ENCODE measurements at places on chromosomes 7 and 10.

DNA sequence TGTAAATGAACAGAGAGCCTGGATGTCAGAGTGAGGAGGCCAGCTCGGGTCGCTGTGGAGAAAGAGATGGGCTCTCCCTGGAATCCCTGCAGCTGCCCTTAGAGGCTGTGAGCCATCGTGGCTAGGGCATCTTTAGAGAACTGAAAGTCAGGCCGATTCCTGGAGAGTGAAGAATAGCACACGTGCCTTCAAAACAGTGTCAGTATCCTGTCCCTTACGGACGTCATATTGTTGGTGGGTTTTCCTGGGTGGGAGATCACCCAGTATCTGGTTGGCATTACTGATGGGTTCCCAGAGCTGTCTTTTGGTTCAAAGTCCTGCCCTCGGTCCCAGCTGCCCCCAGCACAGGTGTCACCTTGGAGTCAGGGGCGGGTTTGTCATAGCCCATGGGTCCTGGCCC lies 25.3 kb downstream of the IKZF1 start:
- no peak for DNase-seq

GRCh38 chr7:140082770-140083169 lies 20.0 kb upstream of the PARP12 start:
- no peak for DNase-seq

DNA sequence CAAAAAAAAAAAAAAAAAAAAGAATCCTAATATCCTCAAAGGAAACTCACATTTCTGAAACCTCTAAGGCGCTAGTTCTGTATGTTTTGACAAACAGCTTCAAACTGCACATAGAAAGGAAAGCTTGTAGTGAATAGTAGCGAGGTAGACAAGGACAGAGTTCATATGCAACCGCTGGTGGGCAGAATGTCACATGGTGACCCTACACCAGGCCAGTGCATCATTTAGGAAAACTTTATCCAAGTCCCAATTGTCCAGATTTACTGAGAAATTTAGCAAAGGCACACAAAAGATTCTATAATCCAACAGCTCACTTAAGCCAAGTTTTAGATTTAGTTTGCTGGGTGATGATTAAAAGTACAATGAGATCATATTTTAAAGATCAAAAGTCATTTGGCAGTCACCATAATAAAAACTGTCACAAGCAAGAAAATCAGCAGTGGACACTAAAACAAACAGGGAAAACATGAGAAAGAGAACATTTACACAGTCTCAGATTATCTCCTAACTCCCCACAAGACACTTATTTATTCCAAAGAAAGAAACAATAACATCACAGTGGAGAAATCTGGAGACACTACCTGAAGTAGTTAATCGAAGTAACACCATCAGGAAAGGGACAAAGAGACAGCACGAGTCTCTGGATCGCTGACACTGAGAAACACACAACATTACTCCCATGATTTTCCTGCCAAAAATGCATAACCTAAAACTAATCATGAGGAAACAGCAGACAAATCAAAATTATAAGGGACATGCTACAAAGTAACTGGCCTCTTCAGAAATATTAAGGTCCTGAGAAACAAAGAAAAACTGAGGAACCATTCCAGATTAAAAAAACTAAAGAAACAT lies 20.2 kb downstream of the FAM204A start:
- no peak for DNase-seq

GRCh38 chr7:154905146-154905545 lies 97.8 kb downstream of the PAXIP1 start:
- DNase-seq: no peak

GRCh38 chr10:75682649-75683557 lies 251.5 kb downstream of the LRMDA start:
- no peak for DNase-seq

- DNase-seq: no peak
These were observed 622.0 kb upstream of the PFKP start for GRCh38 chr10:2445370-2445769.

DNA sequence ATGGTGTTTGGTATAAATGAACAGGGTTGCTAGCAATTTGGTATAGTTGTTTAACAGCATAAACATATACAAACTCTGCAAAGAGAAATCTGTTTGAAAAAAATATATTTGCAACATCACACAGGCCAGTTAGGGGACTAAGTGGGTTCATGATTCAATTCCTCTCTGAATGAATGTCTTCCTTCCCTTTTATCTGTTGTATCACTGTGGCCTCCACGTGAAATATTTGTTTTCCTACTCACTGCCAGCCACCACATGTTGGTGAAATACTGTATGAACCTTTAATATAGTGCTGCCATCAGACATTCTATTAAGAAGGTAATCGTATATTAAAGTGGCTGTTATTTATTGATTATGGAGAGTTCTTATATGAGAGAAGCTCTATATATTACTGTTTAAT lies 157.0 kb downstream of the ARID5B start:
- no peak for DNase-seq

DNA sequence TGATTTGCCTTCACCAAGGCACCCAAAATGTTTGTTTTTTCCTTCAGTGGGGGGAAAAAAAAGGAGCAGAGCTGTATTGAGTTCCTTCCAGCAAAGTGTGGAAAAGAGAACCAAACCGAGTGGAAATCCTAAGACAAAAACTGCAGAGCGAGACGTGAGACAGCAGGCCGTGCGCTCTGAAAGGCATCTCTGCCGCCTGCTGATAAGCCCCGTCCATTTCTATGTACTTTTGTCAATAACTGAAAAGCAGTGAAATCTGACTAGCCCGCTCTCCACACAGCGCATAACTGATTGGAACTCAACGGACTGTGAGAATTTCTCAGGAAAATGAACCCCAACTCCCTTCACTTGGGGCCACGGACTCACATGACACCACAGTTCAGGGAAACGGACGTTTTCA lies 83.2 kb downstream of the COBL start:
- DNase-seq: no peak

- no peak for DNase-seq
These were observed 20.3 kb upstream of the HECTD2 start for GRCh38 chr10:91389636-91390512.

DNA sequence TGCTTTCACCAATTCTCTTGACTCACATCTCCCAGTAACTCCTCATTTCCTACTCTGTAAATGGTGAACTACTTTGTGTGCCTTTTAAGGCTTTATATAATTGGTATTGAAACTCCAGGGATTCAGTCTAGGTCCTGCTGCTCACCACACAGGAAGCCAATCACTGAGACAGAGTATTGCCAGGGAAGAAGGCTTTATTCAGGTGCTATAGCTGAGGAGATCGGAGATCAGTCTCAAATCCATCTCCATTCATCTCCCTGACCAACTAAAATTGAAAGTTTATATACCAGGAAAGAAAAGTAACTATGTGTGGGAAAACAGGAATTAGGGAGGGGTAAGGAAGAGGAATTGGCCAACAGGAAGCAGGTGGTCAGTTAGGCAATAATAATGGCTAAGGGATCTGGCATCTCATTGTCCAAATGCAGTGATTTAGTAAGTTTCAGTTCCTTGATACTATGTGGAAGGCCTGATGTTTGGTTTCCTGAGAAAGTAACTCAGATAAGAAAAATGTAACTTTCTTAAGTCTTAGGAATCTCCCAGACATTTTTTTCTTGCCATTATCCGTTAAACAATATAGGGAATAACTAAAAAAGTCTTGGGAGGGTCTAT lies 10.2 kb upstream of the SDHAF3 start:
- no peak for DNase-seq

GRCh38 chr7:148153616-148154284 lies 436.8 kb upstream of the C7orf33 start:
- no peak for DNase-seq

- DNase-seq: no peak
These were observed 151.9 kb downstream of the NEURL1 start for GRCh38 chr10:103645141-103646054.

DNA sequence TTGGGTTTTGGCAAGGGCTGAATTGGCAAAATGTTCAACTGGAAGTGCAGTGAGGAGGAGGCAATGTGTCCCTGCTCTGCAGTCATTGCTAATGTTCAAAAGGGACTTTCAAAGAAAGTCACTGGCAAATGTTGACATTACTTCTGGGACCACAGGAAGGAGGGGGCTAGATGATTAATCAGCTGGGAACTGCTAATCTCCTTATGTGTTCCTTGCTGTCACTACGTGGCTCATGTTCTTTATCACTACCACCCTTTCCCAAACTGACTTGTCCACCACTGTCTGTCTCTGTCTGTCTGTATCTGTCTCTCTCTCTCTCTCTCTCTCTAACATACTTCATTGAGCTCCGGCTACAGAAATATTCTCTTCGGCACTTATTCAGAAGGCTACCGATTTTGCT lies 86.9 kb upstream of the MTPN start:
- DNase-seq: no peak

- no peak for DNase-seq
These were observed 257.0 kb downstream of the PHTF2 start for GRCh38 chr7:78055599-78055998.

- DNase-seq: no peak
These were observed 127.5 kb downstream of the DNAJB6 start for GRCh38 chr7:157464111-157464970.

DNA sequence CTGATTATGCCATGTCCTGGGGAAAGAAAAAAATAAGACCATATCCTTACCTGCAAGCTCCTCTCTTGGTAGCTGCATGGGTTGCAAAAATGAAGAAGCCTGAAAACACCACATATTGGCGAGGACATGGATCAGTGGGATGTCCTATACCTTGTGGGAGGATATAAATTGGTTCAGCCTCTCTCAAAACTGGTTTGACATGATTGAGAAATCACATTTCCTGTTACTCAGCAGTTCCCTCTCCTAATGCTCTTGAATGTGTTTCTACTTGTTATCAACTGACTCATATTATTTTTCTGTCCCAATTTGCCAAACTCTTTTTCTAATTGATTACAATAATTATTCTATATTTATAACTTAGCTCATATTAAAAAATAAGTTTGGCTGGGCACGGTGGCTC lies 380.2 kb downstream of the EXOC4 start:
- DNase-seq: no peak

- DNase-seq: no peak
These were observed 67.0 kb downstream of the ATE1 start for GRCh38 chr10:121860810-121861209.

GRCh38 chr10:20254078-20254477 lies 437.8 kb downstream of the PLXDC2 start:
- DNase-seq: no peak

- DNase-seq: no peak
These were observed 26.7 kb upstream of the CRHR2 start for GRCh38 chr7:30708983-30709382.

DNA sequence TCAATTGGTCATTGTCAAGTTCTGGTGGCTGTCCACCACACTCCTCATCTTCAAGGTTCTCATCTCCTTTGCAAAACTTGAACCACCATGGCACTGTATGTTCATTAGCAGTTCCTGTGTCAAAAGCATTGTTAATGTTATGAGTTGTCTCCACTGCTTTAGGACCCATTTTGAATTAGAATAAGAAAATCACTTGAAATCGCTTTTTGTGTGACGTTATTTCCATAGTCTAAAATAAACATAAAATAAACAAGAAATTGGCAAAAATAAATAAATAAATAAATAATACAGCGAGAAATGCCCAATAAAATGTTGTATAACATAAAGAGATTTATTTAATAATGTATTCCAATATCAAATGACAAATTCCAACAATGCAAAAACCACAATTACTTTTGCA lies 195.5 kb upstream of the CDC14C start:
- DNase-seq: no peak

GRCh38 chr7:74028321-74028838 lies 407 bp downstream of the ELN start:
- no peak for DNase-seq

DNA sequence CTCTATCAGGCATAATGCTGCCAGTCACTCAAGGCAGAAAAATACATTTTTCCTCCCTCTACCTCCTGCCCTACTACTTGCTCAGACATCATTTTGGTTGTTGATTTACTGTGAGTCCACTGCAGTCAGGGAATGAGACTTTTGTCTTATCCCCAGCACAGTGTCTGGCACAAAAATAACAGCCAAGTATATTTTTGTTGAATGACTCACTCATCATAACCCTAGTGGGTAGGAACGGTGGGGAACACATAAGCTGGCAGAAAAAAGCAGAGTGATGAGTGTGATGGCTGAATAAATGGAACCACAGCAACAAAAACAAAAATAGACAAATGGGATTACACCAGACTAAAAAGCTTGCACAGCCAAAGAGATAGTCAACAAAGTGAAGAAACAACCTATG lies 65.8 kb upstream of the LAMB4 start:
- no peak for DNase-seq

- DNase-seq: no peak
These were observed 58.3 kb upstream of the PPP1R3C start for GRCh38 chr10:91690996-91691676.

DNA sequence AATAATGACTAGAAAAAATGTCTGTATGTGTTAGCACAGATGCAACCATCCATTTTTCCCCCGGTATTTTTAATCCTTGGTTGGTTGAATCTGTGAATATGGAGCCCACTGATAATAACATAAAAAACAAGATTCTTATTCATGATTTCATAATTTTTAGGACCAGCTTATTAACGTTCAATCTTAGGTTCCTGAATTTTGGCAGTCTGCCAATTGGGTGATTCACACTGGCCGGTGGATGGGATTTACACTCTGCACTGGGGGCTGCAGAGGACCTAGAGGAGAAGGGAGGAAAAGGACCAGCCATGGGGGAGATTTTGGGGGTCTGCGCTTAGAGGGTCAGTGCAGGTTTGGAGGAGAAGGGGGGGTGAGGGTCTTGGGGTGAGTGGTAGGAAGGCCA lies 327.9 kb downstream of the ACTR3B start:
- DNase-seq: no peak

DNA sequence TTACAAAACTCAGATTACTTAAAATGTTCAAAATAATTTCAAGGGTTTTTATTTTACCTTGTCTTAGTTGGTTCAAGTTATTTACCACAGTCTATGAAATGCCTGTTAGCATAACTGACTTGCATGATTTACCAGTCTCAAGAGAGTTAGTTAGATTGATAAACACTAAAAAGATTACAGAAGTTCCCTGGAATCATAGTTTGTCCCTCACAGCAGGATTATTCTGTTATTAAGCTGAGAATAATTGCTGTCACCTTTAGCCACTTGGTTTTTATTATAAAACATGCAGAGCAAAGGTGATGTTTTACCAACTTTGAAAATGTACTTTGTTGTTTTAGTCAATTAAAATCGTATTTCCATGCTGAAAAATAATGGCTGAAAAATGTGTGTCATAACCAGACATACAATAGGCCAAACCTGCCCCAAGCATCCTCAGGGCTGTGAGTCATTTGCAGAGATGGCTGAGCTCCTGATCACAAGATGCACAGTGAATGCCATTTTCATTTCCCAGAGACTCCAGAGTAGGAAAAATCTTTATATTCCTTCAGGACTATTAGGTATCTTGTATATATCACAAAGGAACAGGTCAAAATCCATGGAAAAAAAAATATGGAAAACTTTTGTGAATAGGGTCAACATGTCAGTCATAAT lies 87.8 kb upstream of the DKK1 start:
- no peak for DNase-seq

- no peak for DNase-seq
These were observed 46.6 kb upstream of the PODXL start for GRCh38 chr7:131602994-131603372.

DNA sequence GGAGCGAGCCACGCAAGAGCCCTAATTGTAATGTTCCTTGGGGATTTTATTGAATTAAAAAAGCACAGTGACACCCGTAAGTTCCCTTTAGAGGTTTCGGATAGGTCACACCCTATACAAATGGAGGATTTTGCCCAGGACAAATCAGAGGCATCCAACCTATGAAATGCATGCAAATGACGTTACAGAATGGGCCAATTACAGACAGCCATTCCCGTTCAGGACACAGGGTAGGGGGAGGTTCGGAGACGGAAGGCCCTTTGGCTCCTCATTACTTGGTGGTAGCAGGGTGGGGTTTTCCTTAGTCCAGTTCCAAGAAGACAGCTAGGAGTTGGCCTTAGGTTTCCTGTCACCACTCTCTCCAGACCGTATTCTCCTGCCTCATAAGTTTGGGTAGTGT lies 754.1 kb downstream of the IPMK start:
- DNase-seq: no peak

All from stimulated activated CD8-positive, alpha-beta memory T cell treated with anti-CD3 and anti-CD28 coated beads, Interleukin-7, amount 100 ng/mL, for 1 hour (primary cell).